ENCODE measurements at places on chromosomes 7 and 10.

- no peak for DNase-seq
Measured at GRCh38 chr10:45374350-45375052, 485 bp downstream of the ALOX5 start.

DNA sequence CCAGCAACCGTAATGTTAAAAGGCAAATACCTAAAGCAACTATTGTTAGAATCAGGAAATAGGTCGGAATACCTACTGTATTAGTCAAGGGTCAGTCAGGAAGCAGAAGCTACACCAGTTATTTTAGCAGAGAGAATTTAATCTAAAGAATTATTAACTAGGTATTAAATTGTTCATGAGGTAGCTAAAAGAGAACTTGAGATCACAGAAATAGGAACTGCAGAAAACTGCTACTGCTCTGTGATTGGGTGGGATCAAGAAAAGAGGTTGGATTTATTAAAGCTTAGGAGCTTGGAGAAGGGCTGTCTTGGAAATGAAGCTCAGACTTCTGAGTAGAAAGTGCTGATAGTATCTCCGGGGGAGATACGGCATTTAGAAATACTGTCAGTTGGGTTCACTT lies 20.0 kb upstream of the ZNF438 start:
- no peak for DNase-seq

GRCh38 chr10:72274213-72274729 lies 547 bp downstream of the DDIT4 start:
- no peak for DNase-seq

DNA sequence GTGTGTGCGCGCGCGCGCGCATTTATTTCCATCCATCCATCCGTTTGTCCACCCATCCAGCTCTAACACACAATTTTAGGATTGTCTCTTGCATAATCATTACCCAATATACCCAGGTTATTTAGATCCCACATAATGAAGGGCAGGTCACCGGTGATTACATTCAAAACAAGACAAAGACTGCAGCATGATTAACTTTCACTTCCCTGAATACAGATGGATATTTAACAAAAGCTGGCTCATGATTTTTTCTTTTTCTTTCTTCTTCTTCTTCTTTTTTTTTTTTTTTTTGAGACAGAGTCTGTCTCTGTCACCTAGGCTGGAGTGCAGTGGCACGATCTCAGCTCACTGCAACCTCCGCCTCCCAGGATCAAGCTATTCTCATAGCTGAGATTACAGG lies 86.2 kb downstream of the SH3PXD2A start:
- DNase-seq: no peak

GRCh38 chr7:32330602-32331001 lies 159.6 kb downstream of the LSM5 start:
- DNase-seq: no peak

DNA sequence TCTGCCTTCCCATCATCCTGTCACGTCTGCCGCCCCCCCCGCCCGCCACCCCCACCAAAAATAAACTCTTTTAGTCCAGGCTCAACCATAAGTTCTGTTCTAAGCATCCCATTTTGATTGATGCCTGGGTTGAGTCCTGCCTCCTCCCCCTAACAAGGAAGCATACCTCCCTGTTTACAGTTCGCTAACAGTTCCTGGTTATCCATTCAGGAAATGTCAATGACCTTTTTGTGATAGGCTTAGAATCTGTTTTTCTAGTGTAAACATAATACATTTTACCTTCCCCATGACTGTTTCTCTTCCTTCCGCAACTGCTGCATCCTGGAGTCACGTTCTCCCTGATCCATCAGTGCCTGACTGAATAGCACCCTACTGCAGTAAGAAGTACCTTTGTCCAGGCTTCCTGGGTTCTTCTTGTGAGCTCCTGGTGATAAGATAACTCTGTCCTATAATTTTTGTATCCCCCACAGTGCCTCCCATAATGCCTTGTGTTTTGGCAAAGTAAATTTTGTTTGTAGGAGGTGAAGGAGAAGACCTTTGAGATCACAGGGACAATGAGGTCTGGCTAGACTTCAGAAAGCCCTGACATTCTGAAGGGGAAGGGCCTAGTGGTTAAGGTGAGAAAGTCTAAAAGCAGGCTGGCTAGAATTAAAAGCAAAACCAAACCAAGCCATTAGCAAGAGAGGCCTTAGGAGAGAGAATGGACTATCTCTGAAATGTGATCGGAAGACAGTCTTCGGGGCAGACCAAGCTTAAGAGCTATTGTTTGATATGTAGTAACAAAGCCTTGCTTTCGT lies 7.3 kb downstream of the AGFG2 start:
- no peak for DNase-seq

DNA sequence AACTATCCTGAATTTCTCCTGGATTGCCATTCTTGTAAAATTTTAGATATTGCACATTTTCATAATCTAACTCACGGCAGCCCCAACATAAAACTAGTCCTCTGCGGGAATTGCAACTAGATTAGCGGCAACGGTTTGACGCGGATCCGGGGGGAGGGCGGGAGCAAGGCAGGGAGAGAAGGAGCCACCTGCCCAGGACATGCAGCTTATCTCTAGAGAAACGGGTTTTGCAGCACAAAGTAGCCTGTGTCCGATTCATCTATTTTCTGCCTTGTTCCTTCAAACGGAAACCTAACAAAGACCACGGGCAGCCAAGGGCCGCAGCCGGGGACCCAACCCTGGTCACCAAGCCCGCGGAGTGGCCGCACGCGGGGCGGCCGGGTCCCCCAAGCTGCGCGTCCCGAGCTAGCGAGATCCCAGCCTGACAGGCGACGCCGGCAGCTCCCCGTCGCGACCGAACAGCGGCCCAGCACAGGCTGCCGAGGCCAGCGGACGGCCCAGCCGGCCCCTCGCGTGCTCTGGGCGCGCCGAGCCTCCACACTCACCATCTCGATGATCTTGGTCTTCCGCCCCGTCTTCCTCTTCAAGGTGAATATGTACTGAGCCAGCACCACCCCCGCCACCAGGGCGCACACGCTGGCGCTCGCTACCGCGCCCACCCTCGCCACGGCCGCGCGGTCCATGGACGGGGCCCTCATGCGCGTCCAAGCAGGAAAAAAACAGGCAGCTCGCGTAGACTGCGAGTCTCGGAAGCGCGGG lies at the start of gene NT5C3A:
Gene NT5C3A, minus strand, starts transcription at position 754 of the 759 bp plus-strand sequence. Its CDS starts 71 bp downstream, at position 683.
- no peak for DNase-seq

DNA sequence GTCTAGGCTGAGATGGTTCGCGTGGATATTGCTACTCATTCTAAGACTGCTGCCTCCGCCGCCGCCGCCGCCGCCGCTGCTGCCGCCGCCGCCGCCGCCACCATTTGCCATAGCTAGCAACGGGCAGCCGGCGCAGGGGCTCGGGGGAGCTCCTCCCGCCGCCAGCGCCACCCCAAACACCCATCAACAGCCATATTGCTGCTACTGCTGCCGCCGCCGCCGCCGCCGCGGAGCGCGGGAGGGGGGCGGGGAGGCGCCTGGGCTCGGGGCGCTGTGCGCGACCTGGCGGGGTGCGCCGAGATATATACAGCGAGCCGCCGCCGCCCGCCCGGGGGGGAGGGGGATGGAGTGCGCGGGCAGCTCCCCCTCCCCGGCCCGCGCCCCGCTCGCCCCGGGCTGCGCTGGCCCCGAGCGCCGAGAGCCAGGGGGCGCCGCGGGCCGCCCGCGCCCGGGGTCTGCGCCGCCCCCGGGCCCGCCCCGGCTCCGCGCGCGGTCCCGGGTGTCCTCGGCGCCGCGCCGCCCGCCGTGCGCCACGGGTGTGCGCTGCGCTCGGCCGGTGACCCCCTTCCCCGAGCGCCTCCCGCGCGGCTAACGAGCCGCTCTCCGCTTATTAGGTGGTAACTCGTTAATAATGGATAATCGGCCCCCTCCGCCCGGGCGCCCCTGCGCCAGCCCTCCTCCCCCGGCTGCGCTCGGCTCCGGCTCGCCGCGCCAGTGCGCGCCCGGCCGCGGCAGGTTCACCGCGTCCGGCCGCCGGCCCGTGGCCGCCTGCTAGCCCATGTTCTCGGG lies at the start of gene KCNMA1:
Gene KCNMA1, minus strand, starts transcription at position 277 of the 789 bp plus-strand sequence.
- no peak for DNase-seq

DNA sequence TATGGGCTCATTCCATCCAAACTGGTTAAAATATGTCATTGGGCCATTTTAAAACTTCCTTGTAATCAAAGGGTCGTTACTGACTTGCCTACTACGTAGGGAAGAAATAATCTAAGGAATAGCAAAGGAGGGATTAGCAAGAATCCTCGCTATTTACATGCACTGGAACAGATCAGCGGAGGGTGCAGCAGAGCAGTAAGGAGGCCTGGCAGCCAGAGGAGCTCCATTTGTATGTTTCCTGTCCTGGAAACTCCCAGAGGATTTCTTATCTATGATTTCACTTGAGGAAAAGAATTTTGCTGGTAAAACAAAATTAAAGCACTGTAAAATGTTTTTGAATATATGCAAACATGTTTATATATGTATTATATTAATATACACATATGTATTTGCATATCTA lies 107.3 kb downstream of the TPK1 start:
- no peak for DNase-seq

- DNase-seq: no peak
Measured at GRCh38 chr10:86017841-86018734, 348.5 kb downstream of the GRID1 start.

DNA sequence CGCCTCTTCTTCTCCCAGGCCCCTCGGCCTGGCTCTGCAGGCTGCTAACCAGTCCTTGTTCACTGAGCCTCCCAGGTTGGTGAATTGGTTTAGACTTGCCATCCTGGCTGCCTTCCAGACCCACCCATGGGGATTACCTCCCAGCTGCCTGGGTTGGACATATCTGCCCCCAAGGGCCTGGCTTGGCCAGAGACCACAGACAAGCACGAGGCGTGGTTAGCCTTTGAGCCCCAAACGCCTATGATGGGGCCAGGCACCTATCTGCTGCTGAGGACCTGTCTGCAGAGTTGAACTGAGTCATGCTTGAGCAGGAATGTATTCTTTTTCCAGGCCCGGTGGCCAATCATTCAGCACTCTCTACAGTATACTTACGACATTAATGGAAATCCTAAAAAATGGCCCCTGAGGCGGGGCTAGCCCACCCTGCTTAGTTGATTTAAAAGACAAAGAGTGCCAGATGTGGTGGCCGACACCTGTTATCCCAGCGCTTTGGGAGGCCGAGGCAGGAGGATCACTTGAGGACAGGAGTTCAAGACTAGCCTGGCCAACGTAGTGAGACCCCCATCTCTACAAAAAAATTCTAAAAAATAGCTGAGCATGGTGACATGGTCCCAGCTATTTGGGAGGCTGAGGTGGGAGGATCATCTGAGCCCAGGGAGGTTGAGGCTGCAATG lies 361.5 kb downstream of the FRMD4A start:
- DNase-seq: no peak

GRCh38 chr7:120404042-120404441 lies 131.1 kb downstream of the KCND2 start:
- DNase-seq: no peak

- no peak for DNase-seq
Measured at GRCh38 chr7:8109196-8110022, 140.8 kb downstream of the GLCCI1 start.

DNA sequence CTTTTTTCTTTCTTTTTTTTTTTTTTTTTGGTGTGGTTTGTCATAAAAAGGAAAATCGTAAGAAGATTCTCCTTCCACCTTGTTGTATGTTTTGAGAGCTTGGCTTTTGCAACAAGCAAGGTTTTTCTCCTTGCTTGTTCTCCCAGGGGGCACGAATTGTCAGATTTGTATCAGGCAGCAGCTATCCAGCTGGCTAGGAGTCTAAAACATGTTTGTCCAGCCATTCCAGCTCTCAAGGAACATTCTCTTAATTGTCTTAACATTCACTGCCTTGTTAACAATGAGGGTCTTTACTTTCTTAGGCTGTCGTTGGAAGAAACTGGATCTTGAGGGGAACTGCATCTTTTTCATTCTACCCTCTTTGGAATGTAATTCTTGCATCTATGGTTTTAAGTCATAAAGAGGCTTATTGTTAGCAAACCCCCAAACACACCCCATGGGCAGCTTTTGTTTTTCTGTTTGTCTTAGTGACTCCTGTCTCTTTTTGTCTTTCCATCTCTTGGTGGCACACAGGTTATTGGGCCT lies 14.6 kb downstream of the SHTN1 start:
- DNase-seq: no peak

DNA sequence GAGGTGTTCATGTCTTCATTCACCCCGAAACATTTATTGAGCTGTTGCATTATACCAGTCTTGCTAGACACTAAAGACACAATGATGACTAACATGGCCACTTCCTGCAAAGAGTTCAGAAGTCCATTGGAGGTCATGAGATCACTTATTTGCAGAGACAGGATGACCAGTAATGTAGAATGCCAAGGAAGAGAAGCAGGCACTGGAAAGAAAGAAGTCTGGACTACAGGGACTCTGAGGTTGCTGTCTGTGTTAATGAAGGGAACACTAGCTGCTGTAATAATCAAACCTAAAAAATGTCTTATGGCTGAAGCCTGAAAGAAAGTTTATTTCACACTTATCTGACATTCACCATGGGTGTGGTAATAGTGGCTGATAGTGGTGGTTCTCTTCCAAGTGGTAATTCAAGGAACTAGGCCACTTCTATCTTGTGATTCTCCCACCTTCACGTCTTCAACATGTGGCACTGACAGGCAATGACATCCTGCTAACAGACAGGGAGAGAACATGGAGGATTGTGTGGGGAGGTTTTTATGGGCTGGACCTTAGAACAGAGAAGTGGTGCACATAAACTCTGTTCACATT lies 89.2 kb upstream of the MKLN1 start:
- no peak for DNase-seq

- DNase-seq: peak; percentile 48
Measured at GRCh38 chr10:133357285-133358161, at the start of gene FUOM. Gene FUOM, minus strand, starts transcription at chr10:133358019. Its CDS starts 12 bp downstream, at chr10:133358007.

- DNase-seq: no peak
Measured at GRCh38 chr7:39130274-39130673, 152.6 kb downstream of the POU6F2 start.

GRCh38 chr10:123559066-123559822 lies 106.9 kb upstream of the GPR26 start:
- peak; percentile 42 for DNase-seq
